ENCODE measurements at places on chromosomes 7 and 10. TPM values are rescaled to one million over a fixed set of nuclear protein-coding genes. Genes with fewer than 3 reads are reported as not detected.

The TEX36 gene
- total RNA-seq = not detected

DNA sequence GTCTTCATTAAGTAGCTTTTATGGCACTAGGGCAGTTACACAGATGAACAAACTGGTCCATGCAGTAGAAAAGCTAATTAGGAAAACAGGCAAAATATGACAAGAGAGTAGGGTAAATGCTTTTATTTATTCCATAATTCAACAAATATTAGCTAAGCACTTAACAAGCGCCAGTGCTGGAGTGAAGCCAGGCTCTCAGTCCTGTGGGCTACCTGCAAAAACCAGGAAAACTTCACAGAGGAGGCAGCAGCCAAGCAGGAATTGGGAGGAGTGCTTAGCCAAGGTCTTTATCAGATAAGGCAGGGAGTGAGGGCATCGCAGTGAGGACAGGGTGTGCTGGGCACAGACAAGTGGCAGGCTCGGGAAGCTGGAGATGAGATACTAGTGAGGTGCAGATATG is 4.9 kb upstream of the KAT6B start:
- peak overlapping the region; percentile 40 for H3K27ac ChIP-seq
- no peak overlapping the region for H3K4me3 ChIP-seq
- peaks cover 40% of the 10 kb centered on the region for H3K4me1 ChIP-seq

The ADIRF gene
- total RNA-seq = 142 TPM

GRCh38 chr10:33211106-33211878 is 123.2 kb downstream of the NRP1 start:
- H3K27me3 ChIP-seq = no peaks in the 10 kb centered on the region
- H3K4me1 ChIP-seq = peaks cover 16% of the 10 kb centered on the region
- H3K36me3 ChIP-seq = no peaks in the 10 kb centered on the region
- peak overlapping the region; percentile 67 for H3K27ac ChIP-seq

The COL17A1 gene
- total RNA-seq = 1.0 TPM

The ELAPOR2 gene
- total RNA-seq = 66.8 TPM

- H3K36me3 ChIP-seq = peaks cover 40% of the 10 kb centered on the region
- H3K27ac ChIP-seq = no peak overlapping the region
- no peaks in the 10 kb centered on the region for H3K27me3 ChIP-seq
- no peaks in the 10 kb centered on the region for H3K4me1 ChIP-seq
These were observed 34.9 kb downstream of the GBX1 start for GRCh38 chr7:151132461-151133205.
